ENCODE measurements at places on chromosomes 13 and 19. TPM values are rescaled to one million over a fixed set of nuclear protein-coding genes. Genes with fewer than 3 reads are reported as not detected.

ZFP30 gene
- 17.8 TPM for total RNA-seq

- no peaks in the 10 kb centered on the region for H3K27me3 ChIP-seq
- no peaks in the 10 kb centered on the region for H3K4me1 ChIP-seq
- no peak for DNase-seq
- H3K36me3 ChIP-seq, result no peaks in the 10 kb centered on the region
- H3K27ac ChIP-seq, result no peak overlapping the region
These were observed 515.0 kb downstream of the TBC1D4 start for GRCh38 chr13:74966814-74967424.

GRCh38 chr19:644789-645188, 5.1 kb downstream of the FGF22 start:
- peak; percentile 53 for DNase-seq
- peaks cover 14% of the 10 kb centered on the region for H3K4me1 ChIP-seq
- no peak overlapping the region for H3K27ac ChIP-seq
- H3K4me3 ChIP-seq, result no peak overlapping the region

DNA sequence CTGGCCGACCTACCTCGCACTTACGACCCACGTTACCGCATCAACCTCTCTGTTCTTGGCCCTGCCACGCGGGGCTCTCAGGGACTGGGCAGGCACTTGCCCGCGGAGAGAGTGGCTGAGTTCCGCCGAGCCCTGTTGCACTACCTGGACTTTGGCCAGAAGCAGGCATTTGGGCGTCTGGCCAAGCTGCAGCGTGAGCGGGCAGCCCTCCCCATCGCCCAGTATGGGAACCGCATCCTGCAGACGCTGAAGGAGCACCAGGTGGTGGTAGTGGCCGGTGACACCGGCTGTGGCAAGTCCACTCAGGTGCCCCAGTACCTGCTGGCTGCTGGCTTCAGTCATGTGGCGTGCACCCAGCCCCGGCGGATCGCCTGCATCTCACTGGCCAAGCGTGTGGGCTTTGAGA, 4.2 kb downstream of the DHX34 start:
- peaks cover 40% of the 10 kb centered on the region for H3K36me3 ChIP-seq
- no peak overlapping the region for H3K27ac ChIP-seq
- H3K4me1 ChIP-seq, result peaks cover 24% of the 10 kb centered on the region
- no peak for DNase-seq

GRCh38 chr13:99296398-99296797, 10.8 kb downstream of the GPR183 start:
- H3K27ac ChIP-seq, result peak overlapping the region; percentile 35
- no peak for DNase-seq
- no peaks in the 10 kb centered on the region for H3K36me3 ChIP-seq
- H3K27me3 ChIP-seq, result no peaks in the 10 kb centered on the region
- H3K4me3 ChIP-seq, result no peak overlapping the region

DNA sequence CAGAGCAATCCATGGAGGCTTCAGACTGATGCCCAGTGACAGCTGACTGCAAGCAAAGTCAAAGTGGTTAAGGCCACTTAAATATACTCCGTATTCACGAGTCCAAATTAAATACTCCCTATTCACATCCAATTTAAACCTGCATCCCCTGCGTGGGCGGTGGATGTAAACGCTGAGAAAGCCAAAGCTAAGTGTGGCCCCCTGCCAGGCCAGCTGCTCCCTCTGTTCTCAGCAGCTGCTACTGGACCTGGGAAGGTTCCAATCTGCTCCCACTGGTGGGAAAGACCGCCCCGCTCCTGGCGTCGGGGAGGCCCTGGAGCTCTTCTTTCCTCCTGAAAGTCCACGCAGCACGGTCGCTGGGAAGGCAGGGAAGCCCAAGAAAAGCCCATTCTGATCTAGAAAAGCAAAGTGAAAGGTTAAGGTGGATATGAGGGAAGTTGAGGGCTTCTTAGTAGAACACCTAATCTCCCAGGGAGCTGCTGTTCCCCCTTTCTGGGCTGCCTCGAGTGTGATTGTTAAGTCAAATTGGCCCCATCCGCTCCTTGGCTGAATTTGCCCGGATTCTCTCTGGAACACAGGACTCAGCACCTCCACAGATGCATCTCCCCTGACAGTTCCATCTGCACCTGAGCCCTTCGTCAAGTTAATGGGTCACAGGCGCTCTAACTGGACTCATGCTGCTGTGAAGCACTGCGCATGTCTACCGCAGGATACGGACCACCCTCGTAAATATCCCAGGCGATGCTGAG, 205.5 kb downstream of the USP12 start:
- no peak for DNase-seq
- H3K27ac ChIP-seq, result no peak overlapping the region
- no peak overlapping the region for H3K4me3 ChIP-seq
- no peaks in the 10 kb centered on the region for H3K36me3 ChIP-seq
- H3K4me1 ChIP-seq, result peaks cover 10% of the 10 kb centered on the region

DNA sequence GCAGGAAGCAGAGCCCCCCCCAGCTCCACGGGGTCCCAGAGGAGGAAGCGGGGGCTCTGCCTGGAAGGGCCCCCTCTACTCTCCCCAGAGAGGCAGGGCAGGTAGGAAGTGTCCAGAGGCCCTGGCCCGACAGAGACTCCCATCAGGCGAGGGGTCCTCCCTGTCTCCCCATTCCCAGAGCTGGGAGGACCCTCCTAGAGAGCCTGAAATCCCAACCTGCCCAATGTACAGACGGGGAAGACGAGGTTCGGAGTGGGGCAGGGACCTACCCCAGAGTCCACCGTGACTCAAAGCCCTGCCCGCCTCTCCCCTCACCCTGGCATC, 1.1 kb downstream of the TLE2 start:
- DNase-seq, result no peak
- H3K27me3 ChIP-seq, result 0 out of 2 replicates have a peak, but pooled peaks cover 2% of the 10 kb centered on the region
- H3K4me3 ChIP-seq, result no peak overlapping the region
- H3K4me1 ChIP-seq, result no peaks in the 10 kb centered on the region
- no peak overlapping the region for H3K27ac ChIP-seq
- no peaks in the 10 kb centered on the region for H3K36me3 ChIP-seq

SPACA4 gene
- total RNA-seq, result not detected

CD22 gene
- 602 TPM for total RNA-seq

IL11 gene
- total RNA-seq, result 0.40 TPM

INAFM1 gene
- 4.6 TPM for total RNA-seq

DNA sequence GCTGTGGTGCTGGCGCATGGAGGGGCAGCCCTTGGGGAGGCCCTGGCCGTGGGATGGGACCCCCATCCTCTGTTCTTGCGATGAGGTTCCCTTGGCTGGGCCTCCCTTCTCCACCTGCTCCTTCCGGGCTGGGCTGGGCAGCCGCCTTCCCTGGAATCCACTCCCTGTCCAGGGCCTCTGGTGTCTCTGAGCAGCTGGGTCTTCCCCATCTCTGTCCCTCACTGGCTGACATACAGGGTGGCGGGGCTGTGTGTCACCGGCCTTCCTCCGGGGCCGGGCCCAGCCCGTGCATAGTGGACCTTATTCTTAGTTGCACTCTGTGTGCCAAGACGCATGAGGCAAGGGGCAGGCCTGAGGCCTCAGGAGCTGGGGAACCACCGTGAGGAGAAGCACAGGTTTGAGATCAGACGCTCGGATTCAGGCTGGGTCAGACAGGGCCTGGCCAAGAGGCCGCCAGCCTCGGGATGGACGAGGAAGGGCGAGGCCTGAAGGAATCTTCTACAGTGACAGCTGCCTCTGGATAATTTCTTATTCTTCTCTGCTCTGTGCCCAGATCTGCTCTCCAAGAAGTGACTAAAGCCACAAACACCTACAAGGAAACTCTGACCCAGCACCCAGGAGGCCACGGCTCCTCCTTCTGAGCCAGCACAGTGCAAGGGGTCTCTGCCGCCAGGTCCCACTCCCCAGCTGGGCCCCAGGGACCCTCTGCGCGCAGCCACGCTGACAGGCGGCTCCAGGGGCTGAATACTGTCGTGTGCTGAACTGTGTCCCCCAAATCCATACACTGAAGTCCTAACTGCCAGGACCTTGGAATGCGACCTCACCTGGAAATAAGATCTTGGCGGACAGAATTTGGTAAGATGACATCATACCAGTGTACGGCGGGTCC, 11.0 kb downstream of the SGTA start:
- no peak overlapping the region for H3K27ac ChIP-seq
- H3K4me1 ChIP-seq, result peaks cover 23% of the 10 kb centered on the region
- no peak for DNase-seq
- no peaks in the 10 kb centered on the region for H3K27me3 ChIP-seq
- no peaks in the 10 kb centered on the region for H3K36me3 ChIP-seq
- no peak overlapping the region for H3K4me3 ChIP-seq

SIAH3 gene
- not detected for total RNA-seq

DNA sequence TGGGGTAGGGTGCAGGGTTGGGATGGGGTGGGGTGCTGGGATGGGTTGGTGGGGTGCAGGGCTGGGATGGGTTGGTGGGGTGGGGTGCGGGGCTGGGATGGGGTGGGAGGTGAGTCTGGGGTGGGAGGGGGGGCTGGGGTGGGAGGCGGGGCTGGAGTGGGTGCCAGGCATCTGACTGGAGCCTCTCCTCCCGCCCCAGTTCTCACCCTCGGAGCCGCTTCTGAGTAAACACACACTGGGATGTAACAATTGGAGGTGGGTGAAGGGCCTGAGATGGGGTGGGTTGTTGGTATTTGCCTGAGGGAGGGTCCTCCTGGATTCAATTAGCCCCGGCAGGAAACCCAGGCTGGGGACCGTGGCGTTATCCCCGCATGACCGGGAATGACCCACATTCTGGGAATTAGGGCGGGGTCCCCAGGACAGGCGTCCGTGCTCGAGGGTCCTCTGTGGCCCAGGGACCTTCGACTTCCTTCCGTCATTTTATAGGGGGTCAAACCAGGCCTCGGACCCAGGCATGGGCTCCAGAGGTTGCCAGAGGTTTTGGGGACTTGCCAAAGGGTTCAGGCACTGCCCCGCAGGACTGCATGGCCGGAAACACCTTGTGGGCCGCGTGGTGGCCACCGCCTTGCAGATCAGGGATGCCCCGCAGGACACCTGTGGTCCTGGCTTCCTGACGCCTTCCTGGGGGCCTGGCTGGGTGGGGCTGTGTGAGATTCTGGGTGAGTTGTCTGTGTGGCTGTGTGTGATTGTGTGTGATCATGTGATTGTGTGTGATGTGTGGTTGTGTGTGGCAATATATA, 1.4 kb downstream of the TMPRSS9 start:
- no peaks in the 10 kb centered on the region for H3K36me3 ChIP-seq
- H3K27ac ChIP-seq, result no peak overlapping the region
- H3K4me1 ChIP-seq, result no peaks in the 10 kb centered on the region
- H3K27me3 ChIP-seq, result peaks cover 3% of the 10 kb centered on the region
- H3K4me3 ChIP-seq, result no peak overlapping the region

SMIM44 gene
- not detected for total RNA-seq

DNA sequence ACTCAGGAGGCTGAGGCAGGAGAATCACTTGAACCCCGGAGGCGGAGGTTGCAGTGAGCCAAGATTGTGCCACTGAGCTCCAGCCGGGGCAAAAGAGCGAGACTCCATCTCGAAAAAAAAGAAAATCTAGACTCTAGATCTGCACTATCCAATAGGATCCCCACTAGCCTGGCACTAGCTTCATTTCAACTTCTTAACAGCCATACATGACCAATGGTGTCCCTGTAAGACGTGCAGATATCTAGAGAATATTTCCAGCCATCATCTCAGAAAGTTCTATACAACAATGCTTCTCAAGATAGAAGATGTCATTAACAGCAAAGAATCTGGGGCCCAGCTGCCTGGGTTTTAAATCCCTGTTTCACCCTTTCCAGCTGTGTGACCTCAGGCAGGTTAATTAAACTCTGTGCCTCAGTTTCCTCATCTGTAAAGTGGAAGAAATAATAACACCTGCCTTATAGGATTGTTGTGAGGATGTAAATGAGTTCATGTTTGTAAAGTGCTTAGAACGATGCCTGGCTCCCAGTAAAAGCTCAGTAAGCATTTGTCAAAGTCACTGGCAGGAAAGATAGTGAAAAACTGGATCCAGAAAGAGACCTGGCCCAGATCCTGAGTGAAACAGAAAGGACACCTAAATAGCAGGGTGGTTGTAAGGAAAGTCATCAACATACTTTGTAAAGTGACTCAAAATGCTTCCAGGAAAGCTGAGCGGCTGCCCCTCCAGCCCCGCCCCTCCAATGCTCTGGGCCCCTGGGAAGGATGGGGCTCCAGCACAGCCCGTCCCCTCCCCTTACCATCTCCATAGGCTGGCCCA, 13.5 kb downstream of the WIZ start:
- DNase-seq, result no peak
- H3K27me3 ChIP-seq, result no peaks in the 10 kb centered on the region
- H3K36me3 ChIP-seq, result no peaks in the 10 kb centered on the region
- no peak overlapping the region for H3K4me3 ChIP-seq

- H3K4me1 ChIP-seq, result peaks cover 13% of the 10 kb centered on the region
- no peak for DNase-seq
- no peak overlapping the region for H3K27ac ChIP-seq
- no peak overlapping the region for H3K4me3 ChIP-seq
These were observed 5.6 kb downstream of the ZNF333 start for GRCh38 chr19:14695471-14695870.

KIR3DL2 gene
- not detected for total RNA-seq

- H3K27ac ChIP-seq, result 0 out of 2 replicates have a peak overlapping the region, but pooled peaks have one; percentile 1
- no peak for DNase-seq
- H3K4me3 ChIP-seq, result peak overlapping the region; percentile 83
- peaks cover 18% of the 10 kb centered on the region for H3K4me1 ChIP-seq
- no peaks in the 10 kb centered on the region for H3K27me3 ChIP-seq
These were observed 447 bp downstream of the NFKBIB start for GRCh38 chr19:38900202-38900629.

ZNF177 gene
- 2.5 TPM for total RNA-seq

DNA sequence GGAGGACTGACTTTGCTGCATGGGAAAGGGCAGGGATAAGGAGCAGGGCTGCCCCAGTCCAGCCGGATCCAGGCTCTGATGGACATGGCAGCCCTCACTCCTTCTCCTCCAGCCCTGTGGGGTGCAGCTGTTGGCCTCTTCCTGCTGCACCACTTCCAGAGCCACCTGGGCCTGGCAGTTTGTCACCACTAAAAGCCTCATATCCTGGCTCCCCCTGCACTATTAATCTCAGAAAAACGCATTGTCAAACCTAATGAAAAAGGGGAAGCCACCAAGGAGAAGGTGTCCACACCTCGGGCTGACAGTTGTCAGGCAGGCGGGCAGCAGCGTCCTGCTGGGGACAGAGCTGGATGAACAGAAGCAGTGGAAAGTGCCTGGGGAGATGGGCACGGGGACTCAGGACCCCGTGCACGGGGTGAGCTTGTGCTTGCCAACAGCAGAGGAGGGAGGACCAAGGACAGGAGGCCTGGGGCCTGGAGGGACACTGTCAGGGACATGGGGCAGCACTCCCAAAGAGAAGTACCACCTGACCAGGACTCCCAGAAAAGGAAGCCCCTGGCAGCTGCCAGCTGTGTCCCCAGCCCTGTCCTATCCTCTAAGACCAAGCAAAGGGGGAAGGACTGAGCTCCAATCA, 151.1 kb upstream of the TSHZ3 start:
- H3K36me3 ChIP-seq, result no peaks in the 10 kb centered on the region
- H3K27ac ChIP-seq, result no peak overlapping the region
- H3K4me3 ChIP-seq, result no peak overlapping the region

POLR2I gene
- total RNA-seq, result 175 TPM

DNA sequence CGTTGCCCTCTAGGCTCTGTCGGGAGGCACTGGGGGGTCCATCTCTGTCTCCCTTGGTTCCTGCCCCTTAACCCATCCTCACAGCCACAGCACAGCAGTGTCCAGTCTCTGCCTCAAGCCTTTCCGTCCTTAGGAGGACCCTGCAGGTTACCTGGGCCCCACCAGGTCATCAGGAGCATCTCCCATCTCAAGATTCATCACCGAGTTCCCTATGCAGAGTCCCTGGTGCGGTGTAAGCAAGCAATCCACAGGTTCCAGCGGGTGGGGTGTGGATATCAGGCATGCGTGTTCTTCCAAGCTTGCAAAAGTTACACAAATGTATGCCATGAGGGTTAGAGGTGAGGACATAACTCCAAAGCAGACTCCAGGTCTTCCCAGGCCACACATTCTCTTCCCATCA, 20.9 kb upstream of the GAS6 start:
- no peak overlapping the region for H3K4me3 ChIP-seq
- DNase-seq, result no peak
- H3K27me3 ChIP-seq, result no peaks in the 10 kb centered on the region
- no peaks in the 10 kb centered on the region for H3K4me1 ChIP-seq

ZNF558 gene
- total RNA-seq, result 48.4 TPM

OSCAR gene
- total RNA-seq, result 0.22 TPM

KLHL26 gene
- 3.7 TPM for total RNA-seq
